ENCODE measurements at places on chromosomes 7 and 10. TPM values are rescaled to one million over a fixed set of nuclear protein-coding genes. Genes with fewer than 3 reads are reported as not detected.

The CXCL12 gene
- total RNA-seq = 0.27 TPM

The SUGCT gene
- 9.9 TPM for total RNA-seq

The C7orf57 gene
- not detected for total RNA-seq

The GIMAP5 gene
- total RNA-seq = not detected

The NEUROG3 gene
- not detected for total RNA-seq

The PRR15 gene
- total RNA-seq = 28.9 TPM

The ABCB4 gene
- total RNA-seq = 0.18 TPM

The SMNDC1 gene
- total RNA-seq = 52.4 TPM

DNA sequence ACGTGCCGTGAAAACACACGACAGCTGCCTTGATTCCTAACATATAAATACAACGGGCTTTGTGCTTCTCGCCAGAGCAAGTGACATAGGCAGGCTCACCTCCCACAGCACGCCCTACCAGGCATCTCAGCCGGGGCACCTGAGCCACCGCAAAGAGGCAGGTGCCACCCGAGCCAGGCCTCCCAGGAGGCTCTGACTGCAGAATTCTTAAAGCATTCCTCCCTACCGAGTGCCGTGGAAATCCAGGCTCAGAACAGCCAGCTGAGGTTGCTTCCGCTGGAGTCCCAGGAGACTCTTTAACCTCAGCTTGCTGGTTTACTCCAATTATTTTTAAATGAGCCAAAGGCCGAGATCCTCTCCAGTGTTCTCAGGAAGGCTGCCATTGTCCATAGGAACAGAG, 206.5 kb downstream of the USP6NL start:
- no peak overlapping the region for H3K4me3 ChIP-seq
- no peaks in the 10 kb centered on the region for H3K4me1 ChIP-seq
- no peaks in the 10 kb centered on the region for H3K27me3 ChIP-seq
- no peaks in the 10 kb centered on the region for H3K36me3 ChIP-seq

- H3K27ac ChIP-seq = no peak overlapping the region
- H3K36me3 ChIP-seq = no peaks in the 10 kb centered on the region
- no peaks in the 10 kb centered on the region for H3K4me1 ChIP-seq
- no peaks in the 10 kb centered on the region for H3K27me3 ChIP-seq
- no peak for DNase-seq
- H3K4me3 ChIP-seq = no peak overlapping the region
Observed at GRCh38 chr7:130160023-130160422, 45.2 kb downstream of the TMEM209 start.

GRCh38 chr10:59460601-59461000, 98.3 kb upstream of the FAM13C start:
- H3K27ac ChIP-seq = no peak overlapping the region
- no peaks in the 10 kb centered on the region for H3K36me3 ChIP-seq

DNA sequence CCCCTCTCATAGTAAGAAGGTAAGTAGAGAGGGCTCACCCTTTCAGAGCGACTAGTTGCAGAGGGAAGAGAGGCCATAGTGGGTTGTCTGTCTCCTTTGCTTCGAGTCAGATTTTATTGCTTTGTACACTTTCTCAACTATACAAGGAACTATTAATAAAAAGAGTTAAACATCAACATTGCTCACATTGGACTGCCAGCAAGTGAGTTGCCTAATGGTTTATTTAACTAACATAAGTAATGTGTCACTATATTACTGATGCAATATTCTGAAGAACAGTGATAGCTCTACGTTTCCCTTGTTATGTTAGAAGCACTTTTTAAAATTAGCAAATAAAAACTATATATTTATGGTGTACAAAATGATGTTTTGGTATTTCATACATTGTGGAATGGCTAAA, 451.0 kb downstream of the GRM8 start:
- no peak overlapping the region for H3K27ac ChIP-seq
- no peaks in the 10 kb centered on the region for H3K4me1 ChIP-seq
- H3K4me3 ChIP-seq = no peak overlapping the region
- H3K36me3 ChIP-seq = no peaks in the 10 kb centered on the region
- no peak for DNase-seq
- no peaks in the 10 kb centered on the region for H3K27me3 ChIP-seq

- no peak overlapping the region for H3K4me3 ChIP-seq
- no peak overlapping the region for H3K27ac ChIP-seq
- H3K27me3 ChIP-seq = no peaks in the 10 kb centered on the region
- no peak for DNase-seq
- H3K4me1 ChIP-seq = no peaks in the 10 kb centered on the region
Observed at GRCh38 chr10:129415215-129416140, 51.6 kb upstream of the MGMT start.

- no peaks in the 10 kb centered on the region for H3K36me3 ChIP-seq
- H3K4me3 ChIP-seq = no peak overlapping the region
Observed at GRCh38 chr10:63027531-63027930, 105.6 kb upstream of the NRBF2 start.

- H3K4me3 ChIP-seq = no peak overlapping the region
- H3K27me3 ChIP-seq = no peaks in the 10 kb centered on the region
- H3K4me1 ChIP-seq = peaks cover 27% of the 10 kb centered on the region
- DNase-seq = peak; percentile 56
- H3K36me3 ChIP-seq = no peaks in the 10 kb centered on the region
Observed at GRCh38 chr10:24762966-24763623, 39.4 kb upstream of the ARHGAP21 start.

DNA sequence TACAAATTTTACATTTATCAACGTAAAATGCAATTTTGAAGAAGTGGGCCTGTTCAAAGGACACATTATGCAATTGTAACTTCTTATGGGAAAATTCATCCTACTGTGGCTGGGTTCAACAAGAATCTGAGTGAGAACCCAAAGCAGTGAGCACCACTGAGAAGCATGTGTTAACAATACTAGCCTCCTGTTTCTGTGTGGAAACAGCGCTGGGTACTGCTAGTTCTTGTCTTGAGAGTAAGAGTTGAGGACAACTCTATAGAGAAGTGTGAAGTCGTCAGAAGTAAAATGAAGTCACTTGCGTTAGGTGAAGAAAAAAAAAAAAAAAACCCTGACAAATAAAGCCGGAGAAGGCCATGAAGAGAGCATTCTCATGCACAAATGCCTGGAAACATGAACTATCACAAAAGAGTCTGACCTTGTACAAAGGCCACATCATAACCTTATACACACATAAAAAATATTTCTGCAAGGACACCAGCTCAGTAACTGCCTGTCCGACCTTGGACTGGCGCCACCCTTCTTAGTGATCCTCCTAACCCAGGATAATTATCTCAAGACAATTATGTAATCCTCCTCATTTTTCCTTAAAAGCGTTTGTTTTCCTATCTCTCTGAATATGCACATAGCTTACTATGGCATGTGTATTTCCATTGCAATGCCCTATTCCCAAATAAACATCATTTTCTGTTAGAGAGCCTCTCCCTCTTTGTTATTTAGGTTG, 554.9 kb downstream of the HTR7 start:
- H3K27ac ChIP-seq = no peak overlapping the region
- no peaks in the 10 kb centered on the region for H3K4me1 ChIP-seq
- H3K4me3 ChIP-seq = no peak overlapping the region
- H3K27me3 ChIP-seq = no peaks in the 10 kb centered on the region
- DNase-seq = no peak

GRCh38 chr7:29851487-29851886, 45.2 kb downstream of the WIPF3 start:
- no peak overlapping the region for H3K4me3 ChIP-seq
- H3K27ac ChIP-seq = no peak overlapping the region
- DNase-seq = no peak
- H3K36me3 ChIP-seq = no peaks in the 10 kb centered on the region
- peaks cover 27% of the 10 kb centered on the region for H3K4me1 ChIP-seq

- no peaks in the 10 kb centered on the region for H3K36me3 ChIP-seq
- no peak for DNase-seq
- no peaks in the 10 kb centered on the region for H3K27me3 ChIP-seq
- H3K4me3 ChIP-seq = no peak overlapping the region
- H3K27ac ChIP-seq = no peak overlapping the region
Observed at GRCh38 chr10:127216786-127217185, 20.4 kb upstream of the INSYN2A start.

- no peak overlapping the region for H3K4me3 ChIP-seq
- no peaks in the 10 kb centered on the region for H3K36me3 ChIP-seq
- no peaks in the 10 kb centered on the region for H3K4me1 ChIP-seq
- DNase-seq = peak; percentile 24
- no peaks in the 10 kb centered on the region for H3K27me3 ChIP-seq
- H3K27ac ChIP-seq = no peak overlapping the region
Observed at GRCh38 chr10:43702213-43702935, 53.7 kb upstream of the ZNF32 start.
